Stimulated activated CD8-positive, alpha-beta memory T cell treated with anti-CD3 and anti-CD28 coated beads, Interleukin-7, amount 100 ng/mL, for 4 hours (primary cell): ENCODE measurements at places on chromosomes 11 and 22.

GRCh38 chr11:10379022-10379421, 74.1 kb downstream of the ADM start:
- DNase-seq = no peak

DNA sequence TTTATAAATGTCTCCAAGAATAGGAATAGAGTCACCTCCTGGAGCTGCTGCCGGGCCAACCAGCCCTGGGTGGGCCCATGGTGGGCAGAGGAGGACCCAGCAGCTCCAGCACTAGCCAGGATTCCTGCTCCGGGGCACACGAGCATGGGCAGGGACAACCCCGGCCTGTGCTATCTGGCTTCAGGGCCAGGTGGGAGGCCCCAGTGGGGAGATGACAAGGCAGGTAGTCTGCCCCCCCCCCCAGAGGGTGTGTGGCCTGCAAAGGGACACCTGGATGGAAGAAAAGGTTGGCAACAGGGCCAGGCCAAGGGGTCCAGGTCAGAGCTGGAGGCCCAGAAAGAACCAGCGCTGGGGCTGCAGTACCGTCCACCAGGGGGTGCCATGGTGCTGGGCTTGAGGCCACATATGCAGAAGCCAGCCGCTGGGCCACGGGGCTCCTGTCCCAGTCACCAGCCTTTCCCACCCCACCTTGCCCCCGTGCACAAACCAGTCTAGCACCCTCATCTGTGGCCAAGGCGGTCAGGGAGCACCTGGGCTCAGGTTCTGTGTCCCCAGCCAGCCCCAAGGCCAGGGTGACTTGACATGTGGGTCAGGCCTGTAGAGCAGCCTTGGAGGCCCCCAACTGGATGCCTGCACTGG, 3.4 kb downstream of the TSPAN32 start:
- DNase-seq = peak; percentile 70

DNA sequence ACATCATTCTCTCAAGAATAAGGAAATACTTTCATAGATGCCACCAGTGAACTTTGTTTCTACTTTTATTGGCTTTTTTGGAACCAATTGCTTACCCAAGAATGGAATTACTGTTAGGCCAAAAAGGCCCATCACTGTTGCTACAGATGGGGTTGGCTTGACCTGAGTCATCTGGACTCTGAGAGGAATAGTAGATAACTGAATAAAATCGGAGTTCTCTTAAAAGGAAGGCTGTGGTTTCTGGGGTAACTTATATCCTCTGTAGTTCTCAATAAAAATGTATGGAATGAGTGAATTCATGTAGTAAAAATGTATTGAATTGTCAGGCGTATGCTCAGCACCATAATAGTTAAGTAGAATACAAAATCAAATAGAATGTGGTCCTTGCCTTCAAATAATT, 56.6 kb downstream of the ARHGEF12 start:
- no peak for DNase-seq

- no peak for DNase-seq
Measured at GRCh38 chr11:47378836-47379170, 456 bp upstream of the SPI1 start.

DNA sequence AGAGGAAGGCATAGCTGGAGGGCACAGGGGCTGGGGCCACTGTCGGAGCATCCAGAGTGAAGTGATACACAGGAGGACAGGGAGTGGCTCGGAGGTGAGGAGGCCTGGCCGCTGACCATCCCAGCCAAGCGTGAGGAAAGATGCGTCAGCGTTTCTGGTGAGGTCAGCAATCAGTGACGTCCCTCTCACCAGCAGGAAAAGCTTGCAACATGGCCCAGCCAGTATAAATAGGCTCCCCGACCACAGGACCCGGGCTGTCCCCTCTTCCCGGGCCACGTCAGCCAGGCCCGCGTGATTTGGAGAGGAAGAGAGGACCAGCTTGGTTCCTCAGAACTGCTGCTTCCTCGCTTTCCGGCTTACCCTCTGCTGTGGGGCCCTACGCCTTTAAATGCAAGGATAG, 4.2 kb upstream of the OSM start:
- no peak for DNase-seq

DNA sequence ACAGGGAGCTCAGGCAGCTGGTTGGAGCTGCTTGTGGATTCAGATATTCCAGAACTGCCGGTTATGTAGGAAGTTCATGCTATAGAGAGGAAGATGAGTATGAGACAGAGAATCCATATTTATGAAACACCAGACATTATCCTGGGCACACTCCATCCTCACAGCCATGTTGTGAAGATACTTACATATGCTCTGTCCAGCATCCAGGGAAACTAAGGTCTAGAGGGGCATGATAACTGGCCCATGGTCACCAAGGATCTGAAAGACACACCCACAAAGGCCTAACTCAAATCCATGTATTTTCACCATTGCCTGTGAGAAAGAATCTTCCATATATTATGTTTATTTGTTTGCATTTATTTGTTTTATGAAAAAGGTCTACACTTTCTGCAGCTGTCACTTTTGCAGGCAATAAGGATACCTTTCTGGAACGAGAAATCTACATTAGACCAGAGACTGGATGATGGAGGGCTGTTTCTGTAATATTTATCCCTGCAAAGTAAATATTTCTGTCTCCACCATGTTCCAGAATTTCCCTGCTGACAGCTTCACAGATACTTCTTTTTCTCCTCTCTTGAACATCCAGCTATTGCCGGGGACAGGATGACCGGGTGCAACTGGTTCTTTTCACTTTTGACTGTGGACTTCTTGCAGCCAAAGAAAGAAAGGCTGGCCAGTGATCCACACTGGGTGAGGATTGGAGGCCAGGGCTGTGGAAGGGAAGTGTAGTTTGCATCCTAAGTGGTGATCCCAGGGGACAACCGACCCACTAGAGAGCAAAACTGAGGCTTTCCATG, 145.9 kb upstream of the NAV2 start:
- no peak for DNase-seq

- no peak for DNase-seq
Measured at GRCh38 chr11:79413268-79413667, 27.6 kb downstream of the TENM4 start.

DNA sequence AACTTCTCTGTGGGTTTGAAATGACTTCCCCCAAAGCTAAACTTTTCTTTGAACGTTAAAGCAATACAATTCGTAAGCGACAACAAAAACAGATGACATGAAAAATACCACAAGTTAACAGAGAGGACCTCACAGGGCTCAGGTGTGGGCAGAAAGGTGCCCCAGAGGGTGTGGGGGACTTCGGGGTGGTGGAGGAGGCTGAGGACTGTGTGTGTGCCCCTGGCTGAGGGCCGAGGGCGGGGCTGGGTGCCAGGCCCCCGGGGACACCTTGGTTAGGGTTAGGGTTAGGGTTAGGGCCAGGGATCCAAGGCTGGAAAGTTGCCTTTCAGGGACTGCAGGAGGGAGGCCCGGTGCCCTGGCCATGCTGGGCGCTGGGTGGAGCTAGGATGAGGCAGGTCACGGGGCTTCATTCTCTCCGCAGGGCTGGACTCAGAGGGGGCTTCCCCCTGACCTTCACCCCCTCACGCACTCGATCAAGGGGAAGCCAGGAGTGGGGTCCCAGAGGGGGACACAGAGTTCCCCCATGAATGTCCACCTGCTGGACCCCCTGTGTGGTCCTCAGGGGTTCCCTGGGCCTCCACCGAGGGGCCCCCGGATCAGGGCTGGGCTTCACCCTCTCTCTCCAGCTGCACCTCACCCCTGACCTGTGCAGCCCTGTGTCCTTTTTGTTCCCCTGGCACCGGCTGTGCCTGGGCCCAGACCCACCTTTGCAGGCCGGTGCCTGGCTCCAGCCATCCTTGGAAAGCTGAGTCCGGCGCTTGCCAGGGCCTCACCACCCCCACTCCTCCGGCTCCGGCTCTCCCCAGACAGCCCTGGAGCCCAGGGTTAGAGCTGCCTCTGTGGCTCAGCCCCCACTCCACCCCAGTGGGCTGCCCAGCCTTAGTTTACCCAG, 7.0 kb downstream of the TNNI2 start:
- no peak for DNase-seq

GRCh38 chr11:57055744-57056143, 67.0 kb downstream of the OR5AK2 start:
- DNase-seq = no peak

DNA sequence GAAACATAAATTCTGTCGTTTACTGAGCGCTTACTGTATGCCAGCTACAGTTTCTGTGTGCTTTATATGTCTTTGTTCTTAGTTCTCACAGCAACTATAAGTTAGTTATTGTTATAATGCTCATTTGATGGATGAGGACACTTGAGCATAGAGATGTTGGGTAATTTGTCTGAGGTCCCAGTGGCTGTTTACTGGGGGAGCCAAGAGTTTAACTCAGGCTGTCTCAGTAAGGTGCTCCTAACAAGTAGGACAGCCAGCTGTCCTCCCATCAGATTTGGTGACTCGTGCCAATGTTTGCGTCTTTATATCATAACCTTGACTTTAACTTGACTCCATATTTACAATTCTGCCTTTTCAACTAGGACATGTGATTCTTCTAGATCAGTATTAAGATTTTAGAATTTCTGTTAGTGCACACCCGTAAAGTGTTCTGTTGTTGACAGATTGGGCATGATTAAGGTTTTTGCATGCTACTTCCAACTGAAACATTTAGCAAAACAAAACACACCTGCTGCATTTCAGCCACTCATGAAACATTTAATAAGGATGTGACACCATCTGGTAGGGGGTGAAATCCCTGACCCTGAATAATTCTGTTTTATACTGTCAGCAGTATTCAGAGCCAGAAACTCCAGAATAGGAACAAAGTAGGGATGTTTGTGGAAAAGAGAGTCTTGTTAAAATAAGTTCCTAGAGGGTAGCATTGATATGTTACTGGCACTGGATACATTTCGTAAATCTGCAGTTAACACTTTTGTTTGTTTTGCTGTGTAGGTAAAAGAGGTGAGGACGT, 1.9 kb downstream of the REXO2 start:
- no peak for DNase-seq

DNA sequence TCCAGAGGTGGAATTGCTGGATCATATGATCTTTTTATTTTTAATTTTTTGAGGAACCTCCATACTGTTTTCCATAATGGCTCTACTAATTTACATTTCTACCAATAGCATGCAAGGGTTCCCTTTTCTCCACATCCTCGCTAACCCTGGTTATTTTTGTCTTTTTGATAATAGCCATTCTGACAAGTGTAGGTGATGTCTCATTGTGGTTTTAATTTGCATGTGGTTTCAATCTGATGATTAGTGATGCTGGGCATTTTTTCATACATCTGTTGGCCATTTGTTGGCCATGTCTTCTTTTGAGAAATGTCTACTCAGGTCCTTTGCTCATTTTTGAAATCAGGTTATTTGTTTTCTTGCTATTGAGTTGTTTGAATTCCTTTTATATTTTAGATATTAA, 15.4 kb upstream of the OR4D5 start:
- no peak for DNase-seq

- no peak for DNase-seq
Measured at GRCh38 chr11:76455331-76455730, 10.5 kb downstream of the EMSY start.

GRCh38 chr11:116172851-116173250, 599.9 kb downstream of the BUD13 start:
- DNase-seq = no peak

DNA sequence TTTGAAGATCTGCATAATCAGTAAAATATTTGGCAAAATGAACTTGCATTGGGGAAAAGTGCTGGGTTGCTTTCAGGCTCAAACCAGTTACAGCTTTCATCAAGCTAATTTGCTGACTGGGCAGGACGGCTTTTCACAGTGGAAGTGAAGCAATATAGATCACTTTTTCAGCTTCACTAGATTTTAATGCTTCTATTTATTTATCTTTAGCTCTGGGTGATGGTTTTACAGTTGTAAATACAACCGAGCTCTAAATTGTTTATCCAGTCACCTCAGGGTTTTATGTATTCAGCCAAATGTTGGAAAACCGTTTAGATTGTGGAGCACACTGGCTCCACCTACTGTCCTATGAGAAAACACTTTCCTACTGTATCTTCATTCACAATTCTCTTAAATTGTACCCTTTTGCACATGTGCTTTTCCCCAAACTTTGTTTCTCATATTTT, 58.2 kb downstream of the ACER3 start:
- no peak for DNase-seq

DNA sequence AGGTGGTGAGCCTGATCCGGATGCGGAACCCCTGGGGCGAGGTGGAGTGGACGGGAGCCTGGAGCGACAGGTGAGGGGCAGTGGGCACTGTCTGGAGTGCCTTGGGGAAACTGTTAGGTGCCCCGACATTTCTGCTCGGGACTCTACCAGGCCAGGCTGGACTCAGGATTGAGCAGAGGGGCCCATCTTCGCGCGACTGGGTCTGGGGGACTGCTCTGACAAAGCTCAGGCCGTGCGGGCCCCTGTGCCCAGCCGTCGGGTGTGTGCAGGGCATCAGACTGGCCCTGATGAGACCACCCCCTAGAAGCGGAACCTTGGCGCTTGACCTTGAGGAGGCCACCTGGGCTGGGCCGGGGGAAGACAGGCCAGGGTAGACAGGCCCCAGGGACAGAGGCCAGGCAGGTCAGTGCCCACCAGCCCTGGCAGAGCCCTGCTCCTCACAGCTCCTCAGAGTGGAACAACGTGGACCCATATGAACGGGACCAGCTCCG, 6.3 kb downstream of the CAPN1 start:
- no peak for DNase-seq

DNA sequence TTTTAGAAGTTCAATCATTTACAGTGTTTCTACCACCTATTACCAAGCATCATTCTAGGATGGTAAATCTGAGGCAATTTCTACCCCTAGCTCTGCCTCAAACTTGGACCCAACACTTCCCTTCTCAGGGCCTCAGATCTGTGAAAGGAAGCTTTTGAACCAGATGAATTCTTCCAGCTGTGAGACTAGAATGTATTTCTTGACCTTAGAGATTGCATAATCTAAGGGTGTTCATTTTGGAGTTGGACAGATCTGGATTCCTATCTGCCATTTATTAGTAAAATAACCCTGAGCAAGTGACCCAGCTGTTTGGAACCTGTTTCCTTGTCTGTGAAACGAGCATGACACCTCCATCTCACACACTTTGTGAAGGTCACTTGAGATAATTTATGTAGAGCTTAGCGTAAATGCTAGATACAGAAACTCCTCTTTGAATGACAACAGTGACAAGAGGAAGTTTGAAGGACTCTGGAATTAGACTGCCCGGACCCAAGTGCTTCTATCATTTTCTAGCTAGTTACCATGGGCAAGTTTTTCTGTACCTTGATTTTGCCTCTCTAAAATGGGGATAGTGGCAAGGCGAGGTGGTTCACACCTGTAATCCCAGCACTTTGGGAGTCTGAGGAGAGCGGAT, 3.8 kb upstream of the INTS5 start:
- no peak for DNase-seq

- DNase-seq = peak; percentile 38
Measured at GRCh38 chr11:93234602-93235207, 36.9 kb upstream of the SLC36A4 start.

GRCh38 chr22:35488513-35488912, 52.1 kb upstream of the RASD2 start:
- no peak for DNase-seq
